Stimulated activated CD8-positive, alpha-beta memory T cell treated with anti-CD3 and anti-CD28 coated beads, Interleukin-4, amount 100 ng/mL, for 1 hour (primary cell): ENCODE measurements at places on chromosomes 4 and X.

DNA sequence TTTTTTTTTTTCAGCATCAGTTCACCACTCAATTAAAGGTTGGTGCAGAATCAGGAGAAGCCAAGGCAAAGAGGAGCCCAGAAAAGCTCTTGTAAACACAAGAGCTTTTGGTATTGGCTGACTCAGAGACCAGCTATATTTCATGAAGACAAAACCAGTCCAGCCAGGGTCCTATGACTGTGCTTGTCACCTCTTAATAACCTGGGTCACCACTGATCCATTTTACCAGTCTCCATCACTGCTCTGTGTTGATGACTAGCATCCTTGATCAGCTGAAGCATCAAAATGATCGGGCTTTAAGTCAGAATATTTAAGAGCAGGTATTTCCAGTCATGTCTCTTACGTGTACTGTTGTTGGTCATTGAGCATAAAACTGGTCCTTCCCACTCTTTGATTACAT lies 237.9 kb downstream of the PACRGL start:
- no peak for DNase-seq

DNA sequence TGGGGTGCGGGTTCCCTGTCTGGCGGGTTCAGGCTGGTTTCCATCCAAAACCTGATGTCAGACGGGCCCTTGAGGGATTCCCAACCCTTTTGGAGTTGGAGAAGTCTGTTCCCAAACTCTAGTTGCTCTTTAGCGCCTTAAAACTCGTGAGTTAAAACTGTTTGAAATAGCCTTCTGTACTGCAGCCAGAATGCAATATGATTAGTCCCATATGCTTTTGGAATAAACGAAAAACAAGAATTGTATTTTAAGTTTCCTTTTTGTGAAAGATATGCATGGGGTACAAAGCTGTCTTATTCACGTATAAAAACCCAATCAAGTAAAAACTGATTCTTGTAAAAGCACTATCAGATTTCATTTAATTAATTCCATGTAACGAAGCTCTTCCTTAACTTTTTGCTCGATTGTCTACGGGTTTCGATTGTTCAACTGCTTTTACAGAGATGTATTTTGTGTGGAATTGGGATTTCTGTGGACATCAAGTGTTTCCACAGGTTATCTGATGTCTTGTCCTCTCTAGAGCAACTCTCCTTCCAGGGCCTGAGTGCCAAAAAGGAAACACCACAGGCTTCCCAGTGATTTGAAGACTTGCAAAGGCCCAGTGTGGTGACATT lies 49.5 kb downstream of the CLDN34 start:
- DNase-seq: no peak

DNA sequence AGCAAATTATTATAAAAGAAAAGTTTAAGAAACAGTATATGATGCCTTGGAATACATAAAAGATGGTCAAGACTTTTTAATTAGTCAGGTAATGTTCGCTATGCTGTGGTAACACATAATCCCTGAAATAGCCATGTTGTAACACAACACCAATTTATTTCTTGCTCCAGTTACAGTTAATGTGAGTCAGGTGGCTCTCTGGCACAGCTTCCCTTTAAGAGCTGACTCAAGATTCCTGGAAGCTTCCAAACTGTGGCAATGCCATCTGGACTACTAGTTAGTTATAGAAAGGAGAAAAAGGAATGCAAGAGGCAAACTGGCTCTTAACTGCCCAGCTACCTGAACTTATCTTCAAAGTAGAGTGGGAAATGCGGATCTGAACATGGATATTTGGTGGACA lies 210.5 kb downstream of the CHM start:
- DNase-seq: no peak

- no peak for DNase-seq
Observed at GRCh38 chr4:22625311-22625710, 67.4 kb upstream of the GBA3 start.

DNA sequence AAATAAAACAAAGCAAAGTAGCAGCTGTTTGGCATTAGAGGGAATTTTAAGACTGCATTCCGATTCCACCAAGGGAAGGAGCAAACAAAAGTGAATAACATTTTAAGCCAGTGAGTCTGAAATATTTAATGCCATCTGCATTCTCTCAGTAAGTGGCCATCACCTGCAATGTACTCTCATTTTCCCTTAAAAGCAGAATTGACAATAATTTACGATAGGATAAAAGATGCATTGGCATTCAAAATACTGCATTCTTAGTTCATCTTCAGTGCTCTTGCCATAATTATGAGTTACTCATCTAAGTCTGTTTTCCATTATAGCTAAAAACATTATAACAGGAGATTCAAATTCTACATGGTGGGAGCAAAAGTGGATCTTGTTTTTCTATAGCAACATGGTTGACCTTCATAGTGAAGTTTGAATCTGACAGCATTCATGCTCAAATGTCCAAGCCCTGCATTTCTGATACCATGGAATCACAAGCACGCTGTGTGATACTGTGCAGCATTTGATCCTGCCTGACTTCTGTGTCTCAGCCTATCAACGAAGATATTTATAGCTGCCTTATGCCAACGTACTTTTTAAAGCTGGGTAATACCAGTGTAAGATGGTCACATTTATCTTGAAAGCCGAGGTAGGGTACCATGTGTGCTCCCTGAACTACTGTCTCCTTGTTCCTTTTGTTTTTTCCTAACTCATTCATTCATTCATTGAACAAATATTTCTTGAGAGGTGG lies 355.3 kb upstream of the IGFBP7 start:
- no peak for DNase-seq

- no peak for DNase-seq
Observed at GRCh38 chr4:55979562-55979961, 30.8 kb downstream of the CEP135 start.

GRCh38 chrX:45709381-45709780 lies 508.7 kb upstream of the DIPK2B start:
- DNase-seq: no peak

GRCh38 chrX:40167850-40168479 lies 70.2 kb upstream of the BCOR start:
- no peak for DNase-seq

GRCh38 chr4:86890790-86891189 lies 1.4 kb downstream of the C4orf36 start:
- no peak for DNase-seq

DNA sequence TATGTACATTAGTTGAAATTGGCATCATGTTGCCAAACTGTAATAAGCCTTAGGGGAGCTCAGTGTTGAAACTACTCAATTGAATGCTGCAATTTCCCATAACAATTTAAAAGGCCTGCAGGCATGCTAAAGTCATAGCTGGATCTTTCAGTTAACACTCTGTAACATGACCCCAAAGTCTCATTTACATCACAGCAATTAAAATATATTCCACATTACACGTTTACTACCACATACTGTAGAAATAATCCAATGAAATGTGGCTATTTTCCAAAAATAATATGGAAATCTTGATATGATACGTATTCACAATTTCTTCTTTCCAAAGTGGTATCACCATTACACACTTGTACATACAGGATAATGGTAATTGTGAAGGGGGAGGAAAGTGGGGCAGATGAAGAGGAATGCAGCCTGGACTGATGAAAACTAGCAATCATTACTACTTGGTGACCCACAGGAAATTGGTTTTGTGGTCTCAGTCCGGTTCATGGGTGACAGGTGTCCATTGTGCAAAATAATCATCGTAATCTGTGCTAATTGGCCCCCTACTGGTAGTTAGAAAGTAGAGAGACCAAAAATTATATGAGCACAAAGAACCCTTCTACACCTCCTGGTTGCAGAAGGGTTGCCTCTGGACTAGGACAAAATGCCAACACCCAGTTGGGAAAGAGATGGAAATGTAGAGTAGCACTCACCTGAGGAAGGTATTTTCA lies 63.7 kb downstream of the TENM3 start:
- no peak for DNase-seq

DNA sequence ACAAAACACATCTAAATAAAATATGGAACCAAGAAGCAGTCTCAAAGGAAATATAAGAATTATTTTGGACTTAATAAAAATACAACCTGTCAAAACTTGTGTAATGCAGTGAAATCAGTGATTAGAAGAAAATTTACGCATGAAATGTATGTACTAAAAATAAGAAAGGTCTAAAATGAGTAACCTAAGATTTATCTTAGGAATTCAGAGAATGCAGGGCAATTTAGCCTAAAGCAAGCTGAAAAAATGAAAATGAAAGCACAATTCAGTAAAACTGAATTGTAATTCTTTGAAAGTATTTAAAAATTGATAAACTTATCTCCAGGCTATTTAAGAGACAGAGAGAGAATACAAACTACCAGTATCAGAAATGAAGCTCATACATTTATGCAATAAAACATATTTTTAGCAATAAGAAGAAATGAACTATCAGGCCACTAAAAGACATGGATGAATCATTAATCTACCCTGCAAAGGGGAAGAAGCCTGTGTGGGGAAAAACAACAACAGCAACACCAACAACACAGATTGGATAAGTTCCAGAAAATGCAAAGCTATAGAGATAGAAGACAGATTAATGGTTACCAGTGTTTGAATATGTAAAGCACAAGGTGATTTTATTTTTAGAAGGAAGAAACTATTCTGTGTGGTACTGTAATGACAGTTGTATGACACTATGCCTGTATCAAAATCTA lies 442.0 kb upstream of the ADGRL3 start:
- no peak for DNase-seq
